ENCODE measurements at places on chromosomes 7 and 10. TPM values are rescaled to one million over a fixed set of nuclear protein-coding genes. Genes with fewer than 3 reads are reported as not detected.

DNA sequence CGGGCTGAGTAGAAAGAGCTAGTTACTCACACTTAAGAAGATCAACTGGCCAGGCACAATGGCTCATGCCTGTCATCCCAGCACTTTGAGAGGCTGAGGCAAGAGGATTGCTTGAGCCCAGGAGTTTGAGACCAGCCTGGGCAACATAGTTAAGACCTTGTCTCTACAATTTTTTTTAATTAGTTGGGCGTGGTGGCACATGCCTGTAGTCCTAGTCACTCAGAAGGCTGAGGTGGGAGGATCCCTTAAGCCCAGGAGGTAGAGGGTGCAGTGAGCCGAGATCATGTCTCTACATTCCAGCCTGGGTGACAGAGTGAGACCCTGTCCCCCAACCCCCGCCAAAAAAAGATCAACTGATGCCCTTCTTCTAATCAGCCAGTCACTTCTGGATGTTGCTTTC, 74.6 kb upstream of the ATP6V0A4 start:
- no peaks in the 10 kb centered on the region for H3K36me3 ChIP-seq
- no peak overlapping the region for H3K4me3 ChIP-seq
- H3K4me1 ChIP-seq, result peaks cover 3% of the 10 kb centered on the region
- no peaks in the 10 kb centered on the region for H3K27me3 ChIP-seq

DNA sequence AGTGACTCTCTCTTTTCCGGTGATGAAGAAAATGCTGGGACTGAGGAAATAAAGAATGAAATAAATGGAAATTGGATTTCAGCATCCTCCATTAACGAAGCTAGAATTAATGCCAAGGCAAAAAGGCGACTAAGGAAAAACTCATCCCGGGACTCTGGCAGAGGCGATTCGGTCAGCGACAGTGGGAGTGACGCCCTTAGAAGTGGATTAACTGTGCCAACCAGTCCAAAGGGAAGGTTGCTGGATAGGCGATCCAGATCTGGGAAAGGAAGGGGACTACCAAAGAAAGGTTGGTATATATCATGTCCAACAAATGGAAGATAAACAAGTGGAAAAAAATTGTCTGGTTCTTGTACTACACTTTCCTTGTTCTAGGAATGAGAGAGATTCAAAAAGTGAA, 9.5 kb downstream of the PDCD4 start:
- H3K27me3 ChIP-seq, result no peaks in the 10 kb centered on the region
- H3K4me1 ChIP-seq, result no peaks in the 10 kb centered on the region
- DNase-seq, result no peak
- H3K27ac ChIP-seq, result no peak overlapping the region

GRCh38 chr7:3294432-3295100, 6.5 kb upstream of the SDK1 start:
- H3K27ac ChIP-seq, result no peak overlapping the region
- DNase-seq, result no peak
- no peaks in the 10 kb centered on the region for H3K4me1 ChIP-seq
- no peaks in the 10 kb centered on the region for H3K36me3 ChIP-seq

- no peak overlapping the region for H3K4me3 ChIP-seq
- H3K4me1 ChIP-seq, result no peaks in the 10 kb centered on the region
- H3K27ac ChIP-seq, result no peak overlapping the region
- H3K36me3 ChIP-seq, result no peaks in the 10 kb centered on the region
Observed at GRCh38 chr10:31262672-31263071, 56.3 kb upstream of the ZEB1 start.

GRCh38 chr10:21078410-21079329, 181.6 kb upstream of the NEBL start:
- H3K27ac ChIP-seq, result no peak overlapping the region
- H3K4me1 ChIP-seq, result no peaks in the 10 kb centered on the region
- no peaks in the 10 kb centered on the region for H3K36me3 ChIP-seq

GRCh38 chr10:95445223-95445836, 115.8 kb downstream of the SORBS1 start:
- no peak for DNase-seq
- H3K36me3 ChIP-seq, result no peaks in the 10 kb centered on the region
- H3K27ac ChIP-seq, result no peak overlapping the region
- no peak overlapping the region for H3K4me3 ChIP-seq
- H3K4me1 ChIP-seq, result no peaks in the 10 kb centered on the region

NODAL gene
- 0.28 TPM for total RNA-seq

CNTNAP2 gene
- 10.3 TPM for total RNA-seq

LIPJ gene
- 0.42 TPM for total RNA-seq

All from thymus (tissue), 14 donors.